ENCODE measurements at places on chromosomes 5 and 9.

DNA sequence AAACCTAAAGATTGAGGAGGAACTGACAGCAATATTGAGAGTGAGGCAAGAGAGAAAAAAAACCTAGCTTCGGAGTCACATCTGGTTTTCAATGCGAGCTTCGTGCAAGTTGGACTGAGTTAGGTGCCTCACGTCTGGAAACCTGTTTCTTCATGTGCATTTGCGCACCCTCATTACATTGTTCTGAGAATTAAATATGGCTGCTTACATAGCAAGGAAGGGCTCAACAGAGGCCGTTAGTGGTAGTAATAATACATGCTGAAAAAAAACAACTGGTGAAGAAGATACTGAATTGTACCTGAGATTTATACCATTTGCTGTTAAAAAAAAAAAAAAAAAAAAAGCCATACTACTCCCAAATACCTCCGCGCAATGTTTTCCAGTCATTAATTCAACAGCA is 18.6 kb downstream of the DNAJA1 start:
- DNase-seq: no peak

DNA sequence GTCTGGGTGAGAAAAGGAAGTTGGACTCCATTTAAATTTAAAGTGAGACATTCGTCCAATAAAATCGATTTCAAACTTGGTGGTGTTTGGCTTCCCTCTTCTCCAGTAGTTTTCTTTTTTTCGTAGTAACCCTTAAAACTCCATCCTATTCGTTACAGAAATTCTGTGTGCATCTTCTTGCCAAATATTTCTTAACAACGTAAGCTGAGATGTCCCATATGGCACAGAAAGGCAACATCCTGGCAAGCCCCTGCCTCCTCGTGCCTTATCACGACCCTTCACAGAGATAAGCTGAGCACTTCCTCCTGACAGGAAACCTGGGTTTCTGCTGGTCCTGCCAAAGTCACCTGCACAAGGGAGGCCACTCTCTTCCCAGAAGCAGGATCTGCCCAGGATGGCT is 11.8 kb upstream of the ADAMTS2 start:
- DNase-seq: peak; percentile 70

- DNase-seq: peak; percentile 55
Measured at GRCh38 chr9:129164246-129164930, 13.7 kb downstream of the IER5L start.

DNA sequence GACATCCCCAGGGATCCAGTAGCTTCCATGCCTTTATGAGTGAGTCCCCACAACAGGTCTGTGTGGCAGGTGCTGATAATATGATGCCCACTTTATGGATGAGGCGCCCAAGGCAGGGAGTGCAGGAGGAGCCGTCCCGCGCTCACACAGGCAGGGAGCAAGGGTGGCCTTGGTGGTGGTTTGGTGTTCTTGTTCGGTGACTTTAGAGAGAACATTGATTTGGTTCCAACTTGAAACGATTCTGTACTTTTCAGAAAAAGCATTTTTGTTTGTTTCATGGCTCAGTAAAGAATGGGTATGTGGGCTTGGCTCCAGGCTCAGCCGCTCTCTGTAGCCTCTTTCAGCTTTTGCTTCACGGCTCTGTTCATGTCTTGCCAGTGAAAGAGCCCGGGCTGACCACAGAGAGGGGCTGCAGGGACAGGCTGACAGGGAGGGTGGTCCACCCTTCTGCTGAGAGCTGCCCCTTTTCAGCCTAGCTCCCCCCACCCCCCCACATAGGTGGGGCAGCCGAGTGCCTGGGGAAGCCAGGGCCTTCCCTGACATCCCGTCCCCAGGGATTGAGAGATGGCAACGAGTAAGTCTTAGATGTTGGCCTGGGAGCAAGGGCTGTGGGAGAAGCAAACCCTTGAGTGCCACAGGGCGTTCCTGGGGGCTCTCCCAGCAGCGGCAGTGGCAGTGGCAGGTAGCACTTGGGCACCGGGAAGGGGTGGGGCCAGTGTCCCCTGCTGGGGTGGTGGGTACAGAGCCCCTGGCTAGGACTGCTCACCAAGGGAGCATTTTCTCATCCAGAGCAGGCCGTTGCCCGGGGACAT is 28.0 kb downstream of the NCS1 start:
- DNase-seq: no peak

GRCh38 chr5:60604771-60605170 is 95.2 kb downstream of the DEPDC1B start:
- peak; percentile 71 for DNase-seq

- peak; percentile 42 for DNase-seq
Measured at GRCh38 chr9:20473515-20474013, 148.7 kb downstream of the MLLT3 start.

DNA sequence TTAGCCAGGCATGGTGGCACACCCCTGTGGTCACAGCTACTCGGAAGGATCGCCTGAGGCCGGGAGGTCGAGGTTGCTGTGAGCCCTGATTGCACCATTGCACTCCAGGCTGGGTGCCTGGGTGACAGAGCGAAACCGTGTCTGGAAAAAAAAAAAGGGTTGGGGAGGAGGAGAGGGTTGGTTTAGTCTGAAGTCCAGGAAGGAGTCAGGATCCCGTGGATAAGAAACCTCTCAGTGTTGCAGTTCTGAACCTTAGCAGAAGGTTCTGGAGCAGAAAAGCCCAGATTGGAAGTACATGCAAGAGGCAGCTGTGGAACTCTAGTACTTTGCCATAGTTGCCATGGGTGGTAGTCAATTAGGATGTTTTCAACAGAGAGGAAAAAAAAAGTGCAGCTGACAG is 125.2 kb upstream of the CPEB4 start:
- DNase-seq: no peak

GRCh38 chr5:28574606-28575005 is 1536.2 kb upstream of the CDH9 start:
- DNase-seq: no peak

GRCh38 chr9:76591256-76591950 is 132.4 kb downstream of the GCNT1 start:
- DNase-seq: peak; percentile 48

GRCh38 chr9:117704024-117704575 is at the start of gene TLR4:
Gene TLR4, plus strand, starts transcription at chr9:117704403. Its CDS starts 70 bp downstream, at chr9:117704473.
- DNase-seq: peak; percentile 88

DNA sequence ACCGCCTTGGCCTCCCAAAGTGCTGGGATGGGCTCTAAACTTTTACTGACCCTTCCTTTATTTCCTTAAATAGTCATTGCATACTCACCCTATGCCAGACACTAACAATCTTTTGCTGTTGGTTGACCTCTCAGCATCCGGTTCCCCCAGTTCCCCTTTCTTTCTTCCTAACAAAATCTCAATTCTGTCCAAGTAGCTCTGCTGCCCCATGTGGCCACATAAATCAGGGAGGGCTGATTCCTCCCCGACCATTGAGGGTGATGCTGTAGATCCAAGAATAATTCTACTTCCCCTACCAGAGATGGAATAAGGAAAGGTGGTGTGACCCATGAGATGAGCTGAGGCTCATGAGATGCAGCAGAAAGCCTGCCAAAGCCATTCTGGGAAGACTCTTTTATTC is 315.3 kb upstream of the MSX2 start:
- no peak for DNase-seq

DNA sequence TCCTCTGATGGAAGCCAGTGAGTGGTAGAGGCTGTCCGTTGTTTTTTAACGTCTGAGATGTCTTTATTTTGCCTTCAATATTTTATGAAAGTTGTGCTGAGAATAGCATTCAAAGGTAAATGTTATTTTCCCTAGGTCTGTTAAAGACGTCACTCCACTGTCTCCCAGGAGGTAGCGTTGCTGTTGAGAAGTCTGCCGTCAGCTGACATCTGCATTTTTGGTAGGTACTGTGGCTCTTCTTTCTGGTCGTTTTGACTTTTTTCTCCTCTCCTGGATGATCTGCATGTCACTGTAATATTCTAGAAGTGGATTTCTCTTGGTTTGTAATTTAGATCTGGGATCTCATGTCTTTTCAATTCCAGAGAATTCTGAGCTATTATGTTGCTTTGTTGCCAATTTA is 26.4 kb downstream of the SURF6 start:
- DNase-seq: no peak

DNA sequence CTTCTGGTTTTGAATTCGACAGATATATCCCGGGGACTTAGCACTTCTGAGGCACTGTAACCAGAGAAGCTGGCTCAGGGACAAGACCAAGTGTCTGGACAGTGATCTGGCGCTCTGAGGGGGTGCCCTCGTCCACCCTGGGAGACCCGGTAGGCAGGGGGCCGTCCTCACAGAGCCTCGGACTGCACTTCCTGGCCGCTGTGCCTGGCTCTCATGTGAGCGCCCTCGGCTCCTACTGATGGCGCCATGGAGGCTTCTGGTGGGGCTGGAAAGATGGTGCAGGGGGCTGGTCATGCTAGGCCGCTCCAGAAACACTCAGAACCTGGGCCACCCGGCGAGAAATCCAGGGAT is 18.8 kb upstream of the SLC6A3 start:
- DNase-seq: no peak

GRCh38 chr9:116959809-116960208 is 272.7 kb downstream of the TRIM32 start:
- DNase-seq: no peak

DNA sequence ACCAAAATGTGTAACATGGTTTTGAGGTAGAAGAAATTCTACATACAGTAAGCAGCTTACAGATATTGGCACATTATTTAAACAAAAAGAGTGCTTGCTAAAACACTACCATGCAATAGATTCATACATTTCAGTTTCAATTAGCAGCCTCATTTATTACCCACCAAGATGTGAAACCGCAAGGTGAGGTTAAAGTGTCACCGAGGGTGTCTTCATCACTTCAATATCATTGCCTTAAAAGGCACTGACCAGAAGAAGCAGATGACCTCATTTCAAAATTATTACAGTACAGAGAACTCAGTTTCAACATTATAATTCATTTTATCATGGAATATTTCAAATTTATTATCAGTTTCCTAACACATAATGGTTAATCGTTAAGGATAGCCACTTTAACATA is 302.2 kb downstream of the ISL1 start:
- DNase-seq: no peak

GRCh38 chr9:118215549-118215948 is 511.3 kb downstream of the TLR4 start:
- no peak for DNase-seq

- DNase-seq: no peak
Measured at GRCh38 chr5:154818471-154819116, 31.8 kb downstream of the FAXDC2 start.

- DNase-seq: no peak
Measured at GRCh38 chr9:36855448-36856315, 178.4 kb downstream of the PAX5 start.
